H1 (cell line): ENCODE measurements at places on chromosomes 3 and 15. TPM values are rescaled to one million over a fixed set of nuclear protein-coding genes. Genes with fewer than 3 reads are reported as not detected.

The WWTR1 gene
- 18.6 and 19.2 TPM in 2 replicates for total RNA-seq

The SI gene
- not detected in 2 replicates for total RNA-seq

The IL16 gene
- 0.09 and 0.46 TPM in 2 replicates for total RNA-seq

The IL5RA gene
- not detected in 2 replicates for total RNA-seq

The SOX14 gene
- total RNA-seq: 0.21 and 0.50 TPM in 2 replicates

The IQCB1 gene
- 28.9 and 31.2 TPM in 2 replicates for total RNA-seq

The SLC6A6 gene
- total RNA-seq: 140 and 144 TPM in 2 replicates

The FETUB gene
- total RNA-seq: not detected in 2 replicates

The VPS33B gene
- 17.3 and 18.3 TPM in 2 replicates for total RNA-seq

The PP2D1 gene
- not detected in 2 replicates for total RNA-seq
